Neural crest cell (in vitro differentiated cells): ENCODE measurements at places on chromosomes 2 and 18. TPM values are rescaled to one million over a fixed set of nuclear protein-coding genes. Genes with fewer than 3 reads are reported as not detected.

DNA sequence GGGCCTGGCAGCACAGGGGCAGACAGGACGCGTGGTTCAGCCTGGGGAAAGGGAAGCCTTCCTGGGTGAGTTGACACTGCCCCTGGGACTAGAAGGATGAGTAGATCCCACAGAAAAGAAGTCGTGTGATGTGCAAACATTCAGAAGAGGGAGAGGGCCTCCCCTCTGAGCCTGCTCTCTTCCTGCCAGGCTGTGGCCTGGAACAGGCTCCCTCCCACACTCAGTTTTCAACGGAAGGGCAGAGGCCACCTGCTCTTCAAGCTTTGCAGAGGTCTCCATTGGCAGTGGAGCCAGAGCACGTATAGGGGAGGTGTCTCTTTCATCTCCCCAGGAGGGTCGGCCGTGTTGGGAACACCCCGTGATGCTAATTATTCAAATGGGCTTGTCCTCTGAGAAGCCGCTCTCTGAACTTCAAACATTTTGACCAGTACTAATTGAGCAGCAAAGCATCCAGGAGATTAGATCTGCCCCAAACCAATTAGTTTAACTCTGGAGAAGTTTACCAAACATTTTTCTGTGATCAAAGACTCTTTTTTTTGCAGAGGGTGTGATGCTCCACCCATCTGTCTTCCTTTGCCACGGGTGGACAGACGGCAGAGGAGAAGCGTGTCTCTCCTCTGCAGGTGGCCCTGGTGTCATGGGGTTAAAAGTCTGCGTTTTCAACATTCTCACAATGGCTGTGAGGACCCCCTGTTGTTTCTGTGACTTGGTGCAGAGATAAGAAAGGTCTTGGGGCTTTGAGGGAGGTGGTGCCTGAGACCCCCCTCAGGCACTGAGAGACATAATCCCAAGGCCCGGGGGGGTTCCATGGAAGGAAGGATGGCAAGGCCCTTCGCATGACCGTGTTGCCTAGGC lies 29.5 kb upstream of the ODC1 start:
- peaks cover 21% of the 10 kb centered on the region for H3K4me1 ChIP-seq
- no peak overlapping the region for H3K4me3 ChIP-seq
- H3K27me3 ChIP-seq: peaks cover 7% of the 10 kb centered on the region

DNA sequence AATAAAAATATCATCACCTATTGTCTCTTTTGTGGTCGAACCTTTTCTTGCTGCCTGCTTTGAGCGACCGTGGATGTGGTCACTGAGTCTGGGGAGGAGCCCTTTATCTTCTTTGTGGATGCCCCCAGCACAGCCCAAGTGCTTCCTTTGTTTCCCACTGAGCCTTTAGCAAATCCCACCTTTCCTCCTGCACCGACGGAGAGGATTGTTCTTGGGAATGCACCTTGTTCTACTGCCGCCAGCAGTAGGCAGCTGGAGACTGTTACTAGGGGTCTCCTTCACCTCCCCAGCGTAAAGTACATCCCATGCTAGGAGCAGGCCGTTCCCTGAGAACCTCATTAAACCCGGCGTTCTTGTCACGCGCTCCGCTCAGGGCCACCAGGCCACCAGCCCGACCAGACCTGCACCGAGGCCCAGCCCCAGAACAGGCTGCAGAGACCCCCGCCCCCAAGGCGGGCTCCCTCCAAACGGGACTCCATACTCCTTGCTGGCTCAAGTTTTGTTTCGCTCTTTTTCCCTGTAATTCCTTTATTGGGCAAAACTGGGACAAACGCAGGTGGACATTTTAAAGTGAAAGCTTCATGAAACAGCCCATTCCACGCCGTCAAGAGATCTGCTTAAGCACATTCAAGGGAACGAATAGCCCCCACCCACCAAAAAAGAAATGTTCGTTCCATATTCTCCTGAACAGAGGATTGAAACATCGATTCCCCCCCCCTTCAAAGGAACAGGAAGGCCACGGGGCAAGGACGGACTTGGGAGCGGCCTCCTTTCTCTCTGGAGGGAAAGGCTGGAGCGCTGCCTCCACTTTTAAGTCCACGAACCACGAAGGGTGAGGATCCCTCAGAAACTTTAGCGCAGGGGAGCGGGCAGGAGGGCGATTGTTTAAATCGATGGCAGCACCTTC lies 1.1 kb upstream of the MAT2A start:
- H3K27ac ChIP-seq: peak overlapping the region; percentile 100
- DNase-seq: peak; percentile 52
- H3K4me3 ChIP-seq: peak overlapping the region; percentile 95
- peaks cover 52% of the 10 kb centered on the region for H3K4me1 ChIP-seq
- peaks cover 2% of the 10 kb centered on the region for H3K27me3 ChIP-seq
- peaks cover 31% of the 10 kb centered on the region for H3K36me3 ChIP-seq

GRCh38 chr2:10410823-10411437 lies 37.2 kb downstream of the ODC1 start:
- H3K4me1 ChIP-seq: peaks cover 7% of the 10 kb centered on the region
- H3K36me3 ChIP-seq: no peaks in the 10 kb centered on the region
- no peaks in the 10 kb centered on the region for H3K27me3 ChIP-seq
- no peak overlapping the region for H3K27ac ChIP-seq
- DNase-seq: no peak
- no peak overlapping the region for H3K4me3 ChIP-seq

DNA sequence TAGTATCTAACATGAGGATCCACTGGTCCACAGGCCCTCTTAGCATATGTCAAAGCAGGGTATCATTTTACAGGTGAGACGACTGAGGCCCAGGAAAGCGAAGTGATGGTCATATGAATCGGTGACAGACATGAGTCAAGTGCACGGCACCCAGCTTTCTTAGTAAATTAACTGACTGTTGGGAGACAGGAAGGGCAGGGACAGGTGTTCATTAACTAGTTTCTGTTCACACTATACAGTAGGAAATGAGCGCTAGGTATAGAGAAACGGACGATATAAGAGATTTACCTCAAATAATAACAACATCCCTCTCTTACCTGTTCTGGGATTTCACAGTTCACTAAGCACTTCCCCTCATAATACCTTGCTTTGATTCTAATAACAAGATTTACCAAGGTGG lies 1.7 kb upstream of the SMARCAL1 start:
- H3K4me1 ChIP-seq: peaks cover 33% of the 10 kb centered on the region
- no peak overlapping the region for H3K4me3 ChIP-seq

The UGT1A9 gene
- total RNA-seq: not detected in 2 replicates

DNA sequence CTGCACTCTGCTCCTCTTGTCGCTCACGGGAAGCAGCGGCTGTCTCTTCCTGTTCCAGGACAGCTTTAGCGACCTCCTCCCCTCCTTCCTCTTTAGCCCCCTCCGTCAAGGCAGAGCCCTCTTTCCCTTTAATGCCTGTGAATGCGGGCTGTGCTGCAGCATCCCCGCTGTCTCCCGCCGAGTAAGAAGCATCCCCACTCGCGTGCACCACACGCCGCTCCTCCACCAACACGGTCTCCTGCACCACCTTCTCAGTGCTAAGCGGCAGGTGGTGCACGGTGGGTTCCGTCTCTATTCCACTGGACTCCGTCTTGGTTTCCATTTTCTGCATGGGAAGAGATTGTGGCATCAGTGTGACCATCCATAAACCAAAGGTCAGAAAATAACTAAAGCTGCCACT lies 101.6 kb upstream of the ZBTB14 start:
- H3K27ac ChIP-seq: no peak overlapping the region
- DNase-seq: no peak
- H3K4me3 ChIP-seq: no peak overlapping the region

DNA sequence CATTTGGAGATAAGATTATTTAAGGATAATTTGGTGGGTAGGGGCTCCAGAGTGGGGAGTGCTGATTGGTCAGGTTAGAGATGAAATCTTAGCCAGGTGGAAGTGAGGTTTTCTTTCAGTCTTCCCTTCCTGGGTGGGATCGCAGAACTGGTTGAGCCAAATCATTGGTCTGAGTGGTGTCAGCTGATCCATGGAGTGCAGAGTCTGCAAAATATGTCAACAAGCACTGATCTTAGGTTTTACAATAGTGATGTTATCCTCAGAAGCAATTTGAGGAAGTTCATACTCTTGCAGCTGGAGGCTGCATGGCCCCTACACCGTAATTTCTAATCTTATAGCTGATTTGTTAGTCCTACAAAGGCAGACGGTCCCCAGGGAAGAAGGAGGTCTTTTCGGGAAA lies 1483.4 kb upstream of the ZEB2 start:
- DNase-seq: no peak
- no peaks in the 10 kb centered on the region for H3K27me3 ChIP-seq
- H3K27ac ChIP-seq: no peak overlapping the region
- H3K36me3 ChIP-seq: peaks cover 4% of the 10 kb centered on the region
- no peaks in the 10 kb centered on the region for H3K4me1 ChIP-seq
- H3K4me3 ChIP-seq: no peak overlapping the region

DNA sequence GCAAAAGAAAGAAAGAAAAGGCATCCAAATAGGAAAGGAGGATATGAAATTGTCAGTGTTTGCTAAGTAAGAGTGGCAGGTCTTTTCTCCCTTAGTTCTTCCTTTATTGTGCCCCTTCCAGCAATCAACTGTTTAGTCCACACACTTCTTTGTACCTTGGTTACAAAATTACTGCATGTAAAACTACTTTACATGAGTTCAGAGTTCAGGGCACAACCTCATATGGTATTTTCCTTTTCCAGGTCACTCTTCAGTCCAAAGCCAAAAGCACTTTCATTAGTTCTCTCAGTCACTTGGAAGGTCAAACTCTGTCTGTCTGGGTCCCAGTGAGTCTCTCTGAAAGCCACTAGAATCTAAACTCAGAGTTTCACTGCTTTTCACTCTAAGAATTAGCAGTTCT lies 122.5 kb upstream of the SRD5A2 start:
- peaks cover 26% of the 10 kb centered on the region for H3K27me3 ChIP-seq
- no peaks in the 10 kb centered on the region for H3K36me3 ChIP-seq
- no peak overlapping the region for H3K4me3 ChIP-seq
- no peak overlapping the region for H3K27ac ChIP-seq
- no peak for DNase-seq

The PLGLB2 gene
- total RNA-seq: 2.2 and 2.9 TPM in 2 replicates

DNA sequence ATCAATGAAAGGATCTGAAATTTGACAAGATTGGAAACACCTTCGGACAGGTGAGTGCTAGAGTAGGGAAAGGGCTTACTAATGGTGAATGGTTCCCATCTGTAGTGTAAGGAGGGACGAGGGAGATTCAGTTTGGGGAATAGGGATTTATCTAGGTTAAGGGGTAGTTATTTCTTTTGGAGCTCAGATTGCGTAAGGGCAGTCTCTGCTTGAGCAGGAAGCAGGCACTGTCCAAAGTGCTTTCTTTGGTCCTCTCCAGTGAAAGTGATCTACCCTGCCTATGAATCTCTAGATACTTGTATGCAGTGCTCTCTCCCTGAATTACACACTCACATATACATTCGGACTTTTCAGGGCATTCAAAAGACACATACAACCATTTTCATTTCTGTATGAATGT lies 272.9 kb upstream of the FIGN start:
- no peaks in the 10 kb centered on the region for H3K36me3 ChIP-seq
- H3K4me3 ChIP-seq: no peak overlapping the region
- peaks cover 44% of the 10 kb centered on the region for H3K4me1 ChIP-seq
- H3K27me3 ChIP-seq: no peaks in the 10 kb centered on the region

DNA sequence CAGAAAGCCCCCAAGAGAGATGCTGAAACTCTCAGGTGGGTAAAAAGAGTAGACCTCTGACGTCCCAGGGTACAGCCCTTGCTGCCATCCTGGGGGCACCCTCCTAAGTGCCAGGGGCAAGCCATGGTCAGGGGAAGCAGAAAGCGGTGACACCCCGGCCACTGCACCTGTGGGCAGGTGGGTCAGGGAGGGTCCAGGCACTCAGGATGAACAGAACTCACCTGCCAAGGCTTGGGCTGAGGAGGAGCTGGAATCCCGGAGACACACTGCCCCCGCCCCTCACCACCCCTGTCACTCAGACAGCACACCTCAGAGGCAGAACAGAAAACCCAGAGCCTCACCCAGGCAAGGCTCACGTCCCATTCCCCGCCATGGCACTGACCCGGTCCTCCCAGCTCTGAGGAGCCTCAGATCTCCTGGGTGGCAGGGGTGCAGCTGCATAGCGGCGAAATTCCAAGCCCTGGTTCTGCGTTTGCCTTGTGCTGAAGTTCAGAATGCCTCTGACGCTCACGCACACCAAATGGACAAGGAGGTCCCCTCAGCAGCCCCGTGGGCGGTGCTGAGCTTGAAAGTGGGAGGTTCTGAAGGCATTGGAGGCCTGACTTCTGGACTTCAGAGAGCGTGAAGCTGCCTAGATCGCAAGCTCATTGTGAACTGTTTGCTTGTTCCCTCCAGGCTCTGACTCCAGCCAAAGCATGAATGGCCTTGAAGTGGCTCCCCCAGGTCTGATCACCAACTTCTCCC lies 4.3 kb downstream of the GPR17 start:
- no peaks in the 10 kb centered on the region for H3K36me3 ChIP-seq
- DNase-seq: no peak
- peaks cover 52% of the 10 kb centered on the region for H3K4me1 ChIP-seq
- H3K27ac ChIP-seq: no peak overlapping the region
- no peaks in the 10 kb centered on the region for H3K27me3 ChIP-seq

DNA sequence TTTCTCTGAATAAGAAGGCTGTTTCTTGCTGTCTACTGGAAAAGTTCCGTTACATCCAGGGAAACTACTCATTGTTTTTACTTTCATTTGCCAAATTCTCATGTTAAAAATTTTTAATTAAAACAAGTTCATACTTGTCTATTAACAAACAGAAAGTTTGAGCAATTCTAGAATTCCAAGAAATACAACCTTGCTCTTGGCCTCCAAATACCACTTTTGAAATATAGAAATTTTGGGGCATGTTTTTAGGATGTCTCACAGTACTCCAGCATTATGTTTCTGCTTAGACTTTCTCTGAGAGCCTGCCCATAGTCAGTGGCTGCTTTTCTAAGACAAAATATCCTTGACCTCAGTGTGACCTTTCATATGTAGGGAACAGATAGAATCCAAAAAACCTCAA lies 228.7 kb upstream of the RND3 start:
- H3K4me1 ChIP-seq: peaks cover 6% of the 10 kb centered on the region
- H3K4me3 ChIP-seq: no peak overlapping the region
- no peaks in the 10 kb centered on the region for H3K36me3 ChIP-seq
- no peak overlapping the region for H3K27ac ChIP-seq
- H3K27me3 ChIP-seq: no peaks in the 10 kb centered on the region

- H3K27ac ChIP-seq: no peak overlapping the region
- no peak for DNase-seq
- no peaks in the 10 kb centered on the region for H3K4me1 ChIP-seq
- no peak overlapping the region for H3K4me3 ChIP-seq
- peaks cover 5% of the 10 kb centered on the region for H3K36me3 ChIP-seq
Observed at GRCh38 chr2:68819556-68819955, 51.6 kb downstream of the BMP10 start.

GRCh38 chr18:68394705-68395104 lies 320.2 kb downstream of the TMX3 start:
- no peaks in the 10 kb centered on the region for H3K4me1 ChIP-seq
- no peak for DNase-seq
- no peak overlapping the region for H3K27ac ChIP-seq
- H3K4me3 ChIP-seq: no peak overlapping the region
- no peaks in the 10 kb centered on the region for H3K36me3 ChIP-seq
- no peaks in the 10 kb centered on the region for H3K27me3 ChIP-seq
